ENCODE measurements at places on chromosomes 2 and 18.

DNA sequence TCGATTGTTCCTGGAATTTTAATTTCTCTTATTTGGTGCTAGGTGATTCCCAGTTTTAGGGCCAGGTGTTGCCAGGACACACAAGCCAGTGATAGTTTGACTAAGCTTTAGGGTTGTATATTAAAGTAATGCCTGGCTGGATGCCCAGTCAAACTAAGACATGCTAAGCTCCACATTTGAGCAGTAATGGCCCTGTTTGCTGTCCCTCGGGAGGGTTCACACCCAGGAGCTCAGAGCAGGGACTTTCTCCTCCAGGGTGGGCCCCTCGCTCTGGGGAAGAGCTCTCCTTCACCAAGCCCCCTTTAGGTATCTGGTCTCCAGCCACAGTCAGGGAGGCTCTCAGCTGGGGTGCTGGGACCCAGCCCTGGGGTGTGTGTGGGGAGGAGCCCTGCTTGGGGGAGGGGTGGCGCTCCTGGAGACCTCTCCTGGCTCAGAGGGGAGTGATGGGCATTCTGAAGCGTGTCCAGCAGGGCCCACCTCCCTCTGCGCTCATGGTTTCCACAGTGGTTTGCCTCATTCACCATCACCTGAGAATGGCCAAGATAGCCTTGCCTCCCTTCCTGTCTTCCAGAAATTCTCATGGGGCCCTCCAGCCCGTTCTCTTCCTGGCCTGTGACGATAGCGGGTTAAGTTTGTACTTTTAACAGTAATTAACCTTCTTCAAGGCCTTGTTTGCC, 31.7 kb downstream of the INPP4A start:
- DNase-seq = no peak

DNA sequence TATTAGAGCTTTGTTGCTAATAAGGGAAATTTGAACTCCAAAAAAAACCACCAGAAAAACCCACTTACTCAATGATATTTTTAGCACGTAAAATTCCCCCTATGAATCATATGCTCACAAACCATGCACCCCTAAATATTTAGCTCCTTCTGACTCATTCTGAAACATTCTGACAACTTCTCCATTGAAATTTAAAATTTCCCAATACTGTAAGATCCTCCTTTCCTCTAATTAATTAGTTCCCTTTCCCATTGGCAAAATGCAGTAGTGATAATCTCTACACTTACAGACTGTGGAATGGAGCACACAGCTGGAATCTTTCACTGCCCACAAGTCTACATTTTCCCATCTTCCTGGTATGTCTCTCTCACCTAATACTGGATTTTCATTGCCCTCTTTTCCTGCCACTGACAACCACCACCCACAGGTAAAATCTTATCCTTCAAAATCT, 215.8 kb upstream of the ACVR2A start:
- no peak for DNase-seq

DNA sequence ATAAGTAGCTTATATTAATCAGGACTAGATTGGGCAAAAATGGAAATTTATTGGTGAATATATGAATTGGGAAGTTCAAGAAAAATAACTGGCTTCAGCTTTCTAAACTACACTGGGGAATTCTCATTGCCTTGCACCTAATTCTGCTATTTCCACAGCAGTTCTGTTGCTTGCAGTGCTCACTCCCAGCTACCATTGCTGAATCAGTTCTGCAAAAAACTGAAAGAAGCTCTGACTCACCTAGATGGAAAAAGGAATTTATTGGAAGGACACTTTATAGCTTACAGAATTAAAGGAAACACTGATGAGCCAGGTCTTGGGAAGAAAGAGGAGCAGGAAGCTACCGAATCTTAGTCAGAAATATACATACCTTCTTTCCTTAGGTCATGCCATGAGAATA, 60.3 kb upstream of the ACVR1 start:
- DNase-seq = no peak

DNA sequence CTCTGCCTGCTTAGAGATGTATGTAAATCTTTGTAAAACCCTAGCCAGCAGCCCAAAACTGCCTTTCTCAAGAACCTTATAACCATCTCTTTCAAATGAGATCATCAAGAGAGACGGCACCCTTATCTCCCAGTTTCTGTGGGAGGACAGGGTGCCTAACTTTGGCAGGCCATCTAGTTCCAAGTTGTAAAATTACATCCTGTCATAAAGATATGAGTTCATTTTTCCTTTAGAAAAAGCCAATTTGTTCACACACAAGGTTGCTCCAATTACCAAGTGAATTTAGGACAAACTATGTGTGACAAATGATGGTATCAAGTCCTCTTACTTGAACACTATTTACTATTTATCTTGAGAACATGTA, 65.3 kb downstream of the MEMO1 start:
- no peak for DNase-seq

DNA sequence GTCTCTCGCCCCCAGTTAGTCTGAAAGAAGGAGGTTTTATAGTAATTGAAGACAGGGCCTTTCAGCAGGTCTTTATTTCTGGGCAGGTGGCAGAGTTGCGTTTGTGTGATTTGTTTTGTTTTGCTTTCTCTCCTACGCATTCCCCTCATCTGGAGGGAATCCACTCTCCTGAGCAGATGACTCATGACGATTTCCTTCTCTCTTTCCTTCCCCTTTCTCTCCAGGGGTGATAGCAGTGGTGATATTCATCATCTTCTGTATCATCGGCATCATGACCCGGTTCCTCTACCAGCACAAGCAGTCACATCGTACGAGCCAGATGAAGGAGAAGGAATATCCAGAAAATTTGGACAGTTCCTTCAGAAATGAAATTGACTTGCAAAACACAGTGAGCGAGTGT, 888.8 kb downstream of the CNTNAP5 start:
- DNase-seq = no peak

DNA sequence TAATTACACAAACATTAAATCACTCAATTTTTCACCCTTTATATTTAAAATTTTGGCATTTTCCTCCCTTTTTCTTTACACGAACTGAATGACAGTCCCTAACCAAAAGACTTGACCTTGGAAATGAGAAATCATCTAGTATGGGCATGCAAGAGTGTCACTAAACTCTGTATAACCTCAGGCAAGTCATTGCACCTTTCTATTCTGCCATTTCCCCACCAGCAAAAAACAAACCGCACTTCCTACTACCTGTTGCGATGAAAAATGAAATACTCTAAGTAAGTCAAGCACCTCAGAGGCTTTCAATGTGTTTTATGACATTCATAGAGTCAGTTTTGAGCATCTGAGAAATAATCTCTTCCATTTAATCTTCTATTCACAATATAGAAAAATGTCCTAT, 44.1 kb downstream of the ANKRD44 start:
- DNase-seq = no peak

DNA sequence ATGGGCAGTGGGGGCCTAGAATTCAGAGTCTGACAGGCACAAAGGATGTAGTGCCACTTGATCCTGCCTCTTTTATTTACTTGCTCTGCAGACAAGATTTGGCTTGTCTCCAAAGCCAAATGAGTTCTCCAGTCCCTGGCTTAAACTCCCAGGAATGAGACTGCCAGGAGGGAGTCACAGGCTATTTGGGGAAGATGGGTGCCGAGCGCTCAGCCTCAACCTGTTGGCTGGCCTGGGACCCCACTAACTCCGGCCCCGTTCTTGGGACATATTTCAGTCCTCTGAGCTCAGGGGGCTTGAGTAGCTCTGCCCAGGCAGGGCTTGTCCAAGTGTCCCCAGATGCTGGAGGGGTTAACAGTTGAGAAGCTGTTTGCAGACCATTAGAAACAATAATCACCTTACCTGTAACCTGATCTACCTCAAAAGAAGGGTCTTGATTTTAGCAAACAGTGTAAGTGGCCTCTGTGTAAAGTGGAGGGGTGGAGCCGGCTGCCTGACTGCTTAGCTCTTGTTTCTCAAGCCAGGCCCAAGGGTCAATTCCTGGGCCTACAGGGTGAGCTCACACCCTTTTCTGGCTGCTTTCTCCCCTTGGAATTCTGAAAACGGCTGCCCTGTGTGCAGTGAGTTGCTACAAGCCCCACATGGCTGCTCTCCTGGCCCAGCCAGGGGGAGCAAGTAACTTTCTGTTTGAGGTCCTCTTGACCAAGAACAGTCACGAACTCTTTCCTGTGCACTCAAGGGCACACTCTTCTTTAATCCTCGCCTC, 27.1 kb upstream of the FZD5 start:
- no peak for DNase-seq

GRCh38 chr2:73685764-73686438, 43.7 kb upstream of the NAT8 start:
- no peak for DNase-seq

DNA sequence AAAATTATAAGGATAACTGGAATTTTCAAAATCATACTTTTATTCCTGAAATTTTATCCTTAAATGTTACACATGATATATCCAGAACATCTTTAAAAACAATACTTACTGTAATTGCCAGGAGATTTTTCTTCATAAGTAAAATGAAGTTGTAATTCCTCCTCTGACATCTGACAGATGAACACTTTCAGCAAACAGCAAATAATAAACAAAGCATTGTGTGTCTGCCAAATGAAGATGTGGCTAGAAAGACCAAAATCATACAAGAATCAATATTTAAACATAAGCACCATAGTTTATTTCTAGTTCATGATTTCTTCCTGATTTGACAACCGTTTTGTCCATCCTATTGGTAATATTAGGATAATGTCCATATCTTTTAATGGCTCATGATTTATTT, 82.0 kb downstream of the DYM start:
- DNase-seq = no peak

GRCh38 chr2:234987754-234988153, 35.9 kb downstream of the SH3BP4 start:
- no peak for DNase-seq

- peak; percentile 4 for DNase-seq
Observed at GRCh38 chr18:31497836-31498573, at the start of gene DSG2. TSS of gene DSG2 (plus strand) at chr18:31498177. CDS start at chr18:31498252, 75 bp downstream.

GRCh38 chr2:166494140-166494624, at the start of gene SCN7A:
TSS of gene SCN7A (minus strand) at chr2:166494249. CDS start at chr2:166477696, 16,553 bp downstream.
- DNase-seq = no peak

GRCh38 chr18:76353500-76353899, 141.5 kb downstream of the ZNF516 start:
- DNase-seq = no peak

DNA sequence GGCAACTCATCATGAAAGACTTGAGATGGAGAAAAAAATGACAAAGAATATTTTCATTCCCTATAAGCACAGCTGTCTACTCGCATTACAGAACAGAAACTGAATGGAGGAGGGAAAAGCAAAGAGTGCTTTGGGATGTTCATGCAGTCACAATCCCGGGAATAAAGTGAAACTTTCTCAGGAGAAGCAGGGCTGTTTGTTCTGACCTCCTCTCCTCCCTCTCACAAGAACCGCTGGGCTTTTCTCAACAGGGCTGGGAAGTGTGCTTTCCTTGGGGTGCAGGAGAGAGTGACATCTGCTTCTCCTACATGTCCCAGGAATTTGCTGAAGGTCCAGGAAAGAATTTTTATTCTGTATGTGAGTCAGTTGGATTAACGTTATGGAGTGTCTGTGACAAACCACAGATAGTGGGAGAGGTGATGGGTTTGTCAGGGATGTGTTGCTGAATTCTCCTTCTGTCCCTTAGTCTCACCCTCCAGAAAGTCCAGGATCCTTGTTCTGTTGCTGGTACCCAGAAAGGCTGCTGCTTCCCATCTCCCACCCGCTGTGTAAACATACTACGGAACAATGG, 125.6 kb downstream of the HRH4 start:
- DNase-seq = no peak

GRCh38 chr2:209470466-209470865, 46.6 kb downstream of the MAP2 start:
- no peak for DNase-seq

DNA sequence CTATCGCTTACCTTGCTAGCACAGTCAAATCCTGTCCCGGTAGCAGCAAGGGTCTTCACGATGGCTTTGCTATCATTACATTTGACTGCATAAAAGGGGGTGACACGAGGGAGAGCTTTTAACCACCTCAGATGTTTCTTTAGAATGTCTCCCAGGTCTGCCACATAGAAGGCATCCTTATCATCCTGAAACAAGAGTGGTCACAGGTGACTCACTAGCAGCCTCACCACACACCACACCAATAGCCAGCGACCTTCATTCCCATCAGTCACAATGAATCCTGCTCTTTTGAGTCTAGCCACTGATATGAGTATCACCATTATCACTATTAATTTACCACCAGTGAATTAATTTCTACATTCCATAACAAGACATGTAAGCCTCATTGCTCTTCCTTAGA, 3.7 kb downstream of the ODC1 start:
- peak; percentile 54 for DNase-seq

DNA sequence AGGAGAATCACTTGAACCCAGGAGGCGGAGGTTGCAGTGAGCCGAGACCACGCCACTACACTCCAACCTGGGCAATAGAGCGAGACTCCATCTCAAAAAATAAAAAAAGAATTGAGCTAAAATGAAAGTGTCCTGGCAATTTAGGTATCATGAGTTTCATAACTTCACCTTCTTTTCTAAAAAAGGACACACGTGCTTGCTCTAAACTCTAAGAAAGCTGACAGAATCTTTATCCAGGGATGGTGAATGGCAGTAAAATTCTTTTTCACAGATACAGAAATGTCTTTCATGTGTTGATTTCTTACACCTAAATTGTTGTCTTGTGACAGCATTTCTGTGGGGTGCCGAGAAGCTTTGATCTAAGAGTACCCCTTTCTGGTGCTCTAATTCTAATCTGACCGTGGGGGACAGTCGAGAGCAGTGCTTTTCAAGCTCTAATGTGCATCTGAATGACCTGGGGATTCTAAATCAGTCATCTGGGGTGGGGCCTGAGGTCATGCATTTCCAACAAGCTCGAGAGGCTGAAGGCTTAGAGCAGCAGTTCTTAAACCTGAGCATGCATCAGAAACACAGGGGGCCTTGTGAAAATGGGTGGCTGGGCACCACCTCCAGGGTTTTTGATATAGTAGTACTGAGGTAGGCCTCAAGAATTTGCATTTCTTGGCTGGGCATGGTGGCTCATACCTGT, 42.1 kb upstream of the REL start:
- no peak for DNase-seq

DNA sequence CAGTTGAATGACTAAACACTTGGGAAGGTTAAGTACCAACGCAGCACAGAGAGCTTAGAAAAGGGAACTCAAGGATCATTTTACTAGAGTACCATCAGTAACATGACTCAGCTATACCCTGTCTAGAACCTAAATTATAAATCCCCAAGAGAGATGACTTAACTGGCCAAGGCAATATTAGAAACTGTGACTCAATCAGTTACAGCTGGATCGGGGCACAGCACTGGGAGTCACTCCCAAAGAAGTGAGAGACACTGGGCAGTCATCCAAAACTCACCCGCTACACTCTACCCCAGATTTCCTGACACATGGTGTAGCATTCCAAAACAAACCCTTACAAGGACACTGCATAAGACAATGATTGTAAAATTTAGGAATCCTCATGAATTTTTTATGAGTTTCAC, 17.7 kb downstream of the IWS1 start:
- no peak for DNase-seq

Measured in stimulated activated CD4-positive, alpha-beta T cell treated with anti-CD3 and anti-CD28 coated beads, Interleukin-4, amount 100 ng/mL, for 48 hours (primary cell).